ENCODE measurements at places on chromosomes 7 and 10.

DNA sequence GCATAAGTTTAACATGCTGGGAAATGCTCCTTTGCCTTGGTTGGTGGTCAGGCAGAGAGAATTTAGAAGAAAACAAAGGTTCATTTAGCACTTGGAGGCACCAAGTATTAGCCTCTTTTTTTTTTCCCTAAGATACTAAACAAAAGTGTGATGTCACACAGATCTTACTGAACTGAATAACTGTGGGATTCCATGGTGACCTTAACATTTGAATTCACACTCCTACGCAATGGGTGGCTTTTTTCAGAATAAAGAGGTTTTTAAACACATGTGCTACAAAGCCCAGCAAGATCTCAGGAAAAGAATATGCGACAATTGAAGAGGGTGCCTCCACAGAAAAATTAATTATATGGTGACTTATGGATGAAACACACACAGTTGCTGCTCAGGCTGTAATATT, 133.4 kb upstream of the ABCB5 start:
- peak; percentile 72 for DNase-seq

DNA sequence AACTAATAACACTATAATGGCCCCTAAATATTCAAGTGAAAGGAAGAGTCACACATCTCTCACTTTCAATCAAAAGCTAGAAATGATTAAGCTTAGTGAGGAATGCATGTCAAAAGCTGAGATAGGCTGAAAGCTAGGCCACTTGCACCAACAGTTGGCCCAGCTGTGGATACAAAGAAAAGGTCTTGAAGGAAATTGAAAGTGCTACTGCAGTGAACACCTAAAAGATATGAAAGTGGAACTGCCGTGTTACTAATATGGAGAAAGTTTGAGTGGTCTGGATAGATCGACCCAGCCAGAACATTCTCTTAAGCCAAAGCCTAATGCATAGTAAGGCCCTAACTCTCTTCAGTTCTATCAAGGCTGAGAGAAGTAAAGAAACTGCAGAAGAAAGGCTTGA, 12.1 kb upstream of the SNX13 start:
- no peak for DNase-seq

GRCh38 chr7:25557930-25558329, 329.6 kb upstream of the NPVF start:
- no peak for DNase-seq

- DNase-seq: peak; percentile 50
These were observed 807.5 kb upstream of the SORCS1 start for GRCh38 chr10:107971973-107972372.

- DNase-seq: no peak
These were observed 17.0 kb downstream of the FAM131B start for GRCh38 chr7:143345428-143345900.

GRCh38 chr7:143374561-143374960, 6.6 kb upstream of the ZYX start:
- DNase-seq: no peak

DNA sequence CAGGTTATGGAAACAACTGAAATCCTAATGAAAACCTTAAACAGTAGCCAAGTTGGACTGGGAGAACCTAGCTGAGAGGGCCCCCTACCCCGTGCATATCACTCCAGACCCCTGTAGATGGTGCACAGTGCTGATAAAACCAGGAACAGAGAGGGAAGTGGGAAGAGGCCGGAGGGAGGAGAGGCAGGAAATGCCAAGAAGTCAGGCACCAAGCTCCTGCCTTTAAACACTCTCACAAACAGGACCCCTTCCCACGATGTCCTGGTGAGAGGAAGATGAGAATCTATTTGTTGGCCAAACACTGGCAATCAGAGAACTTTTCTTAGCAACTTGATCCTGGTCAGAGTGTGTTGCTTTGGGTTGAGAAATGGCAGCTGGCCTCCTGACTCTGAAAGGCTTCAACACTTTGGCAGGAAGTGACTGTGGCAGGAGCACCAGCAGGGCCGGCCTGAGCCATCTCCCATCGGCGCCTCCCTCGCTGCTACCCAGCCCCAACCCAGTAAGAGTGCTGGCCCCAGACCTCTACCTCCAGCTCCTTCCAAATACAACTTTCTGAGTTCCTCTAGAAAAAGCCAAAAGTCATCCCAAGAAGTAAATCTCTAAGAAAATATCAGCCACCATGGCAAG, 39.5 kb downstream of the GSDME start:
- DNase-seq: no peak

GRCh38 chr7:47666164-47666862, 84.4 kb upstream of the TNS3 start:
- DNase-seq: peak; percentile 69

DNA sequence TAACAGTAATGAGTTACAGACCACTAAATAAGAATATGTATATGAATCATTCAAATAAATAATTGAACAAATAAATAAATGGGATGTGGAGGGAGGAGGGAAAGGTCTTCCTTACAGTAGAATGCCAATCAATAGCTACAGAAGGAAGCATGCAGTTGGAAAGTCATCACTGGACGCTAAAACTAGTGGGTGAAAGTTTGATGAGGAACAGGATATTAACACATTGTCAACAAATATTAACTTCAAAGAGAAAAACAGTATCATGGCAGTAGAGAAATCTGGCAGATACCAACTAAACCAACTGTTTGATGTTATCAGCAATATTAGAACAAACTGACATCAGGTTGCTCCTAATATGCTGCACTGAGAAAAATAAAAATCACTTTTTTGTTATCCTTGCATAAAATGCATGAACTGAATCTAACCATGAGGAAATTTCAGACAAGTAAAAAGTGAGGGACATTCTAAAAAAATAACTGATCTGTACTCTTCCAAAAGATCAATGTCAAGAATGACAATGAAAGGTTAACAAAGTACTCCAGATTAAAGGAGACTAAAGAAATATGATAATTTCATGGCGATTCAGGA, 94.1 kb downstream of the ZFAND4 start:
- no peak for DNase-seq

DNA sequence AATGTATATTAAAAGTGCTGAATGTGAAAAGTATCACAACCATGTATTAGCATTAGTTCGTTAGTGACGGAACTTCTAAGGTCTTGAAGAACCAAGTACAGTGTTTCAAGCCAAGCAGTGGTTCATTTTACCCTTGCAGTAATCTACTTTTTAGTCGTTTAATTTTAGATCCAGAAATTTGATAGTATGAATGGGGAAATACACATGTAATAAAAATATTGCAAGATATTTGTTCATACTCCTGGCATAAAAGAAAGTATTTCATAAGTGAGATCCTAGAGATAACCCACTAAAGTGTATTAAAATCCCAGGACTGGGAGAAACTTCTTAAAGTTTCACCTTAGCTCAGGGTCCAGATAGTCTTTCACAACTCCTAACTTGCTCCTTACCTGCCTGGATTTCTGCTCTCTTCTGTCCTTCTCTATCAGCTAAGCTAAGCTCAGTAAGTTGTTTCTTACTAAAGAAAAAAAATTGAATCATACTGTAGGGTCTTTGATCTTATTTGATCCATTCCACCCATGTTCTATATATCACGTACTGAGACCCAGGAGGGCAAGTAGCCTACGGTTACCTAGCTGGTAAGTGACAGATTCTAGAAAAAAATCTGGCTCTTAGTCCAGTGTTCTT, 1.5 kb downstream of the BCAP29 start:
- no peak for DNase-seq

DNA sequence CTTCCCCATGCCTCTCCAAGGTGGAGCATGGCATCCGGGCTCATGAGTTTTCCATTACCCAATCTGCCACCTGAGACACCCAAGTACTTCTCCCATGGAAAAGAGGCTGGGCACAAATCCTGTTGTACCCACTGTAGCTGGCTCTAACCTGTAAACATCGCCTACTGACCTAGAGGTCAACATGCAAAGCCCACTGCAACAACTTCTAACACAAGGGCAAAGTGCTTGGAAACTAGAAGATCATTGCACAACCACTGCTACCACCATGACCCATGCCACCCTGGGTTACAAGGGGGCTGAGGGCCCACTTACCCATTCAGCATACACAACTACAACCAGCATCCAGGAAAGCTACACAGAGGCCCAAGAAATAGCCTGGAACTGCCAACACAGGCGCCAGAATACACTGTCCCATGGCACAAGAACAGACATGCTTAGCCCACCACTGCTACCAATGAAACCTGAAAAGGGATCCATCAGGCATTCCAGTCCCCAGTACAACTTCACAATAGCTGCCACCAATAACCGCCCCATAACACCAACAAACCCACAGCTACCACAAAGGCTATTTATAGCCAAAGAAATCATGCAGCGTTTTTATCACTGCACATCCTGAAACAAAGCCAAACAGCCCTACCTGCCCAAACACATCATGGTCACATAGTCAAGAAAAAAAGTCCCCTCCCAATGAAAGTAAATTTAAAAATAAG, 63.4 kb downstream of the RNF32 start:
- DNase-seq: no peak
